ENCODE measurements at places on chromosomes 7 and 10. TPM values are rescaled to one million over a fixed set of nuclear protein-coding genes. Genes with fewer than 3 reads are reported as not detected.

ADCY1 gene
- 0.59 TPM for total RNA-seq

TUBB8 gene
- not detected for total RNA-seq

TEX36 gene
- total RNA-seq = not detected

VGF gene
- total RNA-seq = 0.36 TPM

TMEM196 gene
- total RNA-seq = not detected

AKR1D1 gene
- under 0.01 TPM for total RNA-seq

C7orf57 gene
- under 0.01 TPM for total RNA-seq
